CD4-positive, CD25-positive, alpha-beta regulatory T cell (primary cell): ENCODE measurements at places on chromosomes 16 and 17. TPM values are rescaled to one million over a fixed set of nuclear protein-coding genes. Genes with fewer than 3 reads are reported as not detected.

DNA sequence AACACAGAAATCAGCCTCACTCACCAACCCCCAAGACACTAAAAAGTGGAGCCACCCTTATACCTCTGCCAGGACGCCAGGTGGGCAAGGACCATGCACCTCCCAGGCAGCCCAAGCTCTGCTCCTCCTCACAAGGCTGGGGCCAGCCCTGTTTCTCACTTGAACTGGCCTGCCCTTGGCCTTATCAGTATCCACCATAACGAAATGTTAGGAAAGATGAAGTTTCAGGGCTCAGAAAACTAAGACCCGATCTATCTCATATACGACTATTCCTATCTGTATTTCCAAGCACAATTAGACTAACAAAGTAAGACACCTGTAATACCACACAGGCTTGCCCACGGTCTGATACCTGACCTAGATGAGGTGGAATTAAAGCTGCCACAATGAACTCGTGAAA is 6.9 kb downstream of the FBXO31 start:
- H3K4me3 ChIP-seq = no peak overlapping the region
- no peak overlapping the region for H3K27ac ChIP-seq
- H3K36me3 ChIP-seq = peaks cover 2% of the 10 kb centered on the region

DNA sequence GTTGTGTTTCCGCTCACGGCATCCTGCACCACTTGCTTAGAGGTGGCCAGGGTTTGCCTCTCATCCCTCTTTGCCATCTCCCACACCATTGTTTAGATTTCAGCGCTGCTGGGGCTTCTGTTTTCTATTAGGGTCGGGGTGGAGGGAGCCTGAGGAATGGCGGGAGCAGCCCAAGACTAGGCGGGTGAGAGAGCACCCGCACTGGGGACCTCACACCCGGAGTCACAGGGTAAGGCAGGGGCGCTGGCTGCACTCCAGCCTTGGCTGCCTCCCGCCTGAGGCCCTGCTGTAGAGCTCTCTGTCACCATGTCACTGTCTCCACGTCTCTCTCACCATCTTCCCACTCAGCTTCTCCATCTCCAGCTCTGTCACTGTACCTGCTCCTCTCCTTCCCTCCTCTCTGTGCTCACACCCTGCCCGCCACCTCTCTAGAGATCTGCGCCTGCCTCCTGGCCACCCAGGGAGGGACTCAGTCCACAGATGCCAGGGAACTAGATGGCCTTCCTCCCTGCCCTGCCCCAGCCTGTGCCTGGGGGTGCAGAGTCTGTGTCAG is 32.8 kb upstream of the ABCC3 start:
- no peaks in the 10 kb centered on the region for H3K36me3 ChIP-seq
- no peak for DNase-seq
- H3K27me3 ChIP-seq = no peaks in the 10 kb centered on the region

SLX4 gene
- 5.4 TPM for total RNA-seq

DNA sequence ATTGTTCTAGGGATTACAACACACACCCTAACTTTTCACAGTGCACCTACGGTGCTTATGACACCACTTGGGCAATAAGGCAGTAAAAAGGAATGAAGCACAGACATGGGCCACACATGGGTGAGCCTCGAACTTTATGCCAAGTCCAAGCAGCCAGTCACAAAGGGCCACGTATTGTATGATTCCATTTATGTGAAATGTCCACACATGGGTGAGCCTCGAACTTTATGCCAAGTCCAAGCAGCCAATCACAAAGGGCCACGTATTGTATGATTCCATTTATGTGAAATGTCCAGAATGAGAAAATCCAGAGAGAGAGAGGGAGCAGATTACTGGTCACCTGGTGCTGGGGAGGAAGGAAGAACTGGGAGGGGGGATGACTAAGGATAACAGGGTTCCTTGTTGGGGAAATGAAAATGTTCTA is 22.2 kb downstream of the RMI2 start:
- peaks cover 9% of the 10 kb centered on the region for H3K4me1 ChIP-seq
- H3K36me3 ChIP-seq = no peaks in the 10 kb centered on the region
- no peak overlapping the region for H3K4me3 ChIP-seq
- H3K27ac ChIP-seq = no peak overlapping the region

KRT33A gene
- total RNA-seq = not detected

CBX8 gene
- total RNA-seq = 3.4 TPM

DNA sequence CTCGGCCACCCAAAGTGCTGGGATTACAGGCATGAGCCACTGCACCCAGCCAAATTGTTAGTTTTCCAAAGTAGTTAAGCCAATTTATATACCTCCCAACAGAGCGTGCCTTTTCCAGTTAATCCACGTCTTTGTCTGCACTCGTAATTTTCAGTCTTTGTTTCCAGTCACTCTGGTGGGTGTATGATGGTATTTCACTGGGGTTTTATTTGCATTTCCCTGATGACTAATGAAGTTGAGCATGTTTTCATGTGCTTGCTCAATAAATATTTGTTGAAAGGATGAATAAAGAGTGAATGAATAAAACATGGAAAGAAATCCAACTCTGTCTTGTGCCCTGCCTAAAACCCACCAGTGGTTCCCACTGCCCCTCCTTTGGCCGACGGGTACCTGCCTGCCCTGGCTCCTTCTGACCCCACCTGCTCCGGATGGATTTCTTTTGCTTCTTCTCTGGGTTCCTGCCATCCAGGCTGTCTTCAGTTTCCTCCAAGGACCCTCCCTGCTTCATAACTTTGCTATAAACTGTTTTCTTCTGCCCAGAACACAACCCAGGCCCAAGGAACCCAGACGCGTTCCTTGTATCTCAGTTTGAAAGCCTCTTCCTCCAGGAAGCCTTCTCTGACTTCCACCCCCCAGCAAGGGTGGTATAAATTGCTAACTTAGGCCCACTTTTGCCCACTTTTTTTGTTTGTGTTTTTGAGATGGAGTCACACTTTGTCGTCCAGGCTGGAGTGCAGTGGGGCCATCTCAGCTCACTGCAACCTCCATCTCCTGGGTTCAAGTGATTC is 3.0 kb upstream of the ABCC1 start:
- H3K36me3 ChIP-seq = no peaks in the 10 kb centered on the region
- no peak for DNase-seq
- H3K4me1 ChIP-seq = peaks cover 23% of the 10 kb centered on the region
- H3K27me3 ChIP-seq = no peaks in the 10 kb centered on the region
- no peak overlapping the region for H3K4me3 ChIP-seq

DNA sequence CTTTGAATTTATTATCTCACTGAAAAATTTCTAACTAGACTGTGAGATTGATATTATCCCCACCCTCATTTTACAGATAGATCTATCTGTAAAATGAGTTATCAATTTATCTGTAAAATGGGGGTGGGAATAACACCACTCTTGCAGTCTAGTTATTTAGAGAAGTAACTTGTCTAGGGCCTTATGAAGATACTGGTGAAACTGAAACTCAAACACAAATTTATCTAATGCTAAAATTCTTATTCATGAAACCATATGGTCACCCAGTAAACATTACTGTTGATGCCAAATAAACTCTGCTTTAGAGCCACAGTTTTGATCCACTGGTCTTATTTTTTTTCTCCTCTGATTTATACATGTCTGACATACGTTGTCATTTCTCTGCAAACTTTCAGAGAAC is 52.1 kb upstream of the SMIM36 start:
- H3K4me3 ChIP-seq = no peak overlapping the region
- H3K4me1 ChIP-seq = no peaks in the 10 kb centered on the region
- no peak overlapping the region for H3K27ac ChIP-seq
- DNase-seq = no peak

DNA sequence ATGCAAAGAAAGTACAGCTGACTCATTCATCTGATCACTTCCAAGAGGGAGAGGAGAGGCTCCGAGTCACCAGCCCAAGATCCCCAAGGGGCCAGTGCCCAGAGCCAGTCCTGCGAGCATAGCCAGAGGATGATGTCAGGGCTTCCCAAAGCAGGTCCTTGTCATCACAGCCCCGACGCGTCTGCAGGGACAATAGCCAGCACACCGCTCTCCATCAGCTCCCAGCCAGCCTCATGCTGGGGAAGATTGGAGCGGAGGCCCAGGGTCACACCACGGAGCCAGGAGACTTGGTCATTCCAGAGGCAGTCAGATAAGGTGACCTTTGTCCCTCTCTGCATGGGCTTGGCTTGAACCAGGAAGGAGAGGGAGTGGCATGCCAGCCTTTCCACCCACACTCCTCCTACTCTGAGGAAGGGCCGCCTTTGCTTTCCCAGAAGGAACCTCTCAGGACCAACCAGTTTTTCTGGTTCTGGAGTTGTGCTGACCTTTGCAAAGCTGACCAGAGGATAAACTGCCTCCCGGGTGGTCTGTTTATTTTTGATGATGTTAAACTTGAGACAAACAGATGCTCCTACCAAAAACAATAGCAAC is 58.3 kb upstream of the ARHGAP44 start:
- no peaks in the 10 kb centered on the region for H3K27me3 ChIP-seq
- H3K4me3 ChIP-seq = no peak overlapping the region
- no peak for DNase-seq
- H3K27ac ChIP-seq = no peak overlapping the region
- H3K36me3 ChIP-seq = no peaks in the 10 kb centered on the region

- H3K27me3 ChIP-seq = peaks cover 3% of the 10 kb centered on the region
- DNase-seq = no peak
- peaks cover 11% of the 10 kb centered on the region for H3K4me1 ChIP-seq
- no peaks in the 10 kb centered on the region for H3K36me3 ChIP-seq
These were observed 1.6 kb downstream of the PPL start for GRCh38 chr16:4935241-4935855.

GRCh38 chr16:23859713-23860269 is 24.0 kb downstream of the PRKCB start:
- H3K27me3 ChIP-seq = no peaks in the 10 kb centered on the region
- H3K36me3 ChIP-seq = no peaks in the 10 kb centered on the region
- no peak overlapping the region for H3K27ac ChIP-seq
- peaks cover 38% of the 10 kb centered on the region for H3K4me1 ChIP-seq

GRCh38 chr16:81797443-81797842 is 18.4 kb downstream of the PLCG2 start:
- H3K27ac ChIP-seq = no peak overlapping the region
- peak; percentile 19 for DNase-seq
- no peak overlapping the region for H3K4me3 ChIP-seq
- peaks cover 7% of the 10 kb centered on the region for H3K4me1 ChIP-seq
- H3K36me3 ChIP-seq = no peaks in the 10 kb centered on the region

GRCh38 chr17:6476076-6476809 is 32.0 kb downstream of the PIMREG start:
- DNase-seq = no peak
- no peaks in the 10 kb centered on the region for H3K36me3 ChIP-seq
- no peaks in the 10 kb centered on the region for H3K4me1 ChIP-seq
- no peak overlapping the region for H3K4me3 ChIP-seq

- peak overlapping the region; percentile 57 for H3K4me3 ChIP-seq
- H3K27me3 ChIP-seq = no peaks in the 10 kb centered on the region
- H3K4me1 ChIP-seq = peaks cover 56% of the 10 kb centered on the region
- H3K36me3 ChIP-seq = no peaks in the 10 kb centered on the region
- no peak overlapping the region for H3K27ac ChIP-seq
These were observed 49.6 kb upstream of the AMZ2 start for GRCh38 chr17:68197997-68198930.

DNA sequence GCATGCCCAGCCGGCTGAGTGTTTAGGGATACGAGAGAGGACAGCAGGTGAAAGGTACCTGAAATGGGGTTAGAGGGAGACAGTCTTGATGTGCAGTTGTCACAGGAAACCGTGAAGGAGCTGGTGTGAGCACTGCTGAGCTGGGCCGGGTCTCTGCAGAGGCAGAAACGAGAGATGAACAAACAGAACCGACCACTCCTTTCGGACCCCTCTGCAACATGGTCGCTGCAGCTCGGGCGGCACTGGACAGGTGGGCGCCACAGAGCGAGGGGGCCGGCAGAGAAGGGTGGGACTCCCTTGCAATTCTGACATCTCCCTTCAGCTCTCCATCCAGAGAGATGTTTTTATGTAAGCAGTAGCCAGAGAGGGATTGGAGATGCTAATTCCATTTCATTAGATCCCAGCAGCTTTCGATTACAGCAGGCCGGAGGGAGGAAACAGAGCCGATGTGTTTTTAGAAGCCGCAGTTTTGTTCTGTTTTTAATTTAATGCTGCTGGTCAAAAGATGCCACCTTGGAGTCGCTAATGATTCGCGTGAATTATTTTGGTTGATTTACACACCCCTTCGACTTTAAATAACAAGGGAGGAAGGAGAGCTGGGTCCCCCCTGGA is 86.3 kb upstream of the RPL38 start:
- H3K27me3 ChIP-seq = no peaks in the 10 kb centered on the region
- H3K4me3 ChIP-seq = no peak overlapping the region
- H3K36me3 ChIP-seq = no peaks in the 10 kb centered on the region
- no peak overlapping the region for H3K27ac ChIP-seq
- no peak for DNase-seq
- H3K4me1 ChIP-seq = peaks cover 3% of the 10 kb centered on the region

CD300LB gene
- total RNA-seq = not detected

DNA sequence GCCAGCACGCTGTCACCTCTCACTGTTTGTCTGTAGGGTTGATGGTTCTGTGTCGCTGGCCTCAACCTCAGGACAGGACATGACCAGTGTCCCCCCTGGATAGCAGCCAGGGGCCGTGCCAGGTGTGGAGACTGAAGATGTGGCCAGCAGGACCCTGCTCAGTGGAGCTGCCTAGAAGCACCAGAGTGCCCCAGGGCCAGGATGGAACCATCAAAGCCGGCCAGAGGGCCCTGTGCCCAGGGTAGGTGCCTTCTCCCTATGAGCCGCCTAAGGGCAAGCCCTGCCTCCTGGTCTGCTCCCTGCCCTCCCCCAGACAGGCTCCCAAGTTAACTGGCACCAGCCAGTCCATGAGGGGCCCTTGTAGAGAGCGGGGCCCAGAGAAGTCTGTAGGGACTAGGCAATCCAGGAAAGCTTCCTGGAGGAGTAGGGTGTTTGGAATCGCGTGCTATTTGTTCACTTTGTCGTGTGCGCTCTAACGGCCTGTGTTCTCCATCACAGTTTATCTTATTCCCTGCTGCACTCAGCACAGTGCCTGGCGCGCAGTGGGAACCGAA is 546 bp upstream of the NDUFB10 start:
- H3K27ac ChIP-seq = peak overlapping the region; percentile 56
- no peaks in the 10 kb centered on the region for H3K27me3 ChIP-seq
- no peak for DNase-seq
- peak overlapping the region; percentile 41 for H3K4me3 ChIP-seq

TP53TG3B gene
- total RNA-seq = not detected

DNA sequence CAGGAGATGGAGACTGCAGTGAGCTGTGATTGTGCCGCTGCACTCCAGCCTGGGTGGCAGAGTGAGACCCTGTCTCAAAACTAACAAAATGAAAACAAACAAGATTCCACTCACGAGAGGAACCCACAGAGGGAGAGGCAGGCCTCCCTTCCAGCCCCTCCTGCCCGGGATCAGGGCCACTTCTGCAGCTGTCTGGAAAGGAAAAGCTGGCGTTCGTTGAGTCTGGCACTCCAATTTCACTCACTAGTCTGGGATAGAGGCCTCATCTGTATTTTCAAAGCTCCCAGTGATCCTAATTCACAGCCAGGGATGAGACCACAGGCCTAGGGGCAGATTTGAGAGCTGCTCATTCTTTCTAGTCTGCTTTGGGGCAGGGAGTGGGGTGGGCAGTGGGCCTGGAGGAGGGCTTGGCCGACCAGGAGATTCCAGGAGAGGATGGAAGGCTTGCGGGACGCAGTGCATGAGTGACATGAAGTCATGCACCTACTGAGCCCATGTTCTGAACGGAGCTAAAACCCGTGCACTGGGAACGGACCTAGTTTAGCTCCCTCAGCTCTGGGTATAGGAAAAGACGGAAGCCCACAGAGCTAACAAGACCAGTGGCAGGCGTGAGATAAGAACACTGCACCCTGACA is 54.0 kb downstream of the COTL1 start:
- no peak overlapping the region for H3K4me3 ChIP-seq
- no peak overlapping the region for H3K27ac ChIP-seq
- H3K4me1 ChIP-seq = peaks cover 3% of the 10 kb centered on the region
- peaks cover 55% of the 10 kb centered on the region for H3K36me3 ChIP-seq

C17orf100 gene
- total RNA-seq = 1.5 TPM

GRCh38 chr16:11994143-11995119 is 17.9 kb downstream of the SNX29 start:
- no peaks in the 10 kb centered on the region for H3K36me3 ChIP-seq
- no peak overlapping the region for H3K4me3 ChIP-seq
- H3K4me1 ChIP-seq = no peaks in the 10 kb centered on the region
- H3K27me3 ChIP-seq = no peaks in the 10 kb centered on the region
- H3K27ac ChIP-seq = no peak overlapping the region
- DNase-seq = no peak
